ENCODE measurements at places on chromosomes 3 and 15.

- peak; percentile 29 for DNase-seq
Observed at GRCh38 chr3:50268703-50269451, at the start of gene SEMA3B. SEMA3B (plus strand) TSS chr3:50269147; CDS start chr3:50269241, 94 bp downstream.

- DNase-seq, result peak; percentile 35
Observed at GRCh38 chr3:172461530-172462138, 13.4 kb upstream of the GHSR start.

DNA sequence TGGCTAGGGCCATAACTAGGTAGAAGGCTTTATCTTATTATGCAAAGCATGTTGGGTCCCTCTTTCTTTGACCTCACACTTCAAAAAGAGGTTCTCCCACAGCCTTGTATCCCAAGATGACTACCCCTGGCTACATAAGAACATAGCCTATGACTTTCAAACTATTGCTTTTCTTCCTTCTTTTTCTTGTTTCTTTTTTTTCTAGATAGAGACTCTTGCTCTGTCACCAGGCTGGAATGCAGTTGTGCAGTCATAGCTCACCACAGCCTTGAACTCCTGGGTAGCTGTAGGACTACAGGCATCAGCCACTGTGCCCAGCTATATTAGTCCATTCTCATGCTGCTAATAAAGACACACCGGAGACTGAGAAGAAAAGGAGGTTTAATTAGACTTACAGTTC is 47.2 kb downstream of the DIPK2A start:
- DNase-seq, result peak; percentile 87

DNA sequence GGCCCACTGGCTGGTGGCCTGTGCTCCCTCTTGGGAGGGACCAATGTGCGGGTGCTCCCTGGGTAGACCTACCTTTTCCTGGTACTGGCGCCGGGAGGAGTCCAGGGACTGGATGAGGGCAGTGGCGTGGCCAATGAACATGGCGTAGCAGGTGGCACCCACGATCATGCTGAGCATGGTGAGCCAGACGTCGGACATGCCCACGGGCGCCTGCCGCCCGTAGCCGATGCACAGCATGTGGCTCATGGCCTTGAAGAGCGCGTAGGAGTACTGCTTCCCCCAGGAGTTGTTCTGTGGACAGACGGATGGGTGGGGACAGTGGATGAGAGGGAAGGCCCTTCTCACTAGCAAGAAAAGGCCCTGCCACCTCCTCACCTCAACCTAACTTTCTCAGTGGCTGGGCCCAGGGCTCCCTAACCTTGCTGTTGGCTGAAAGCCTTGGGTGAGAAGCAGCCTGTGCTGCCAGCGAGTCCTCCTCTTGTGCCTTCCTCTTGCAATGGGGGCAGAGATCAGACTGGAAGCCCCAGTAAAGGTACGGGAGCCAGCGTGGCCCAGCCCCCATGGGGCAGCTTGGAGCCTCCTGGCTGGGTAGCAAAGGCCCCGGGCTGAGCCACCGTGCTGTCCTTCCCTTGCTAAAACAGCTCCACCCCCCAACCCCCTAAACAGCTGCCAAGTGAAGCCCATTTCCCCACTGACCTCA is 39.1 kb downstream of the HCN4 start:
- no peak for DNase-seq

GRCh38 chr3:67898916-67899315 is 244.5 kb upstream of the SUCLG2 start:
- no peak for DNase-seq

- DNase-seq, result peak; percentile 72
Observed at GRCh38 chr15:33722005-33722672, 246.2 kb upstream of the CHRM5 start.

DNA sequence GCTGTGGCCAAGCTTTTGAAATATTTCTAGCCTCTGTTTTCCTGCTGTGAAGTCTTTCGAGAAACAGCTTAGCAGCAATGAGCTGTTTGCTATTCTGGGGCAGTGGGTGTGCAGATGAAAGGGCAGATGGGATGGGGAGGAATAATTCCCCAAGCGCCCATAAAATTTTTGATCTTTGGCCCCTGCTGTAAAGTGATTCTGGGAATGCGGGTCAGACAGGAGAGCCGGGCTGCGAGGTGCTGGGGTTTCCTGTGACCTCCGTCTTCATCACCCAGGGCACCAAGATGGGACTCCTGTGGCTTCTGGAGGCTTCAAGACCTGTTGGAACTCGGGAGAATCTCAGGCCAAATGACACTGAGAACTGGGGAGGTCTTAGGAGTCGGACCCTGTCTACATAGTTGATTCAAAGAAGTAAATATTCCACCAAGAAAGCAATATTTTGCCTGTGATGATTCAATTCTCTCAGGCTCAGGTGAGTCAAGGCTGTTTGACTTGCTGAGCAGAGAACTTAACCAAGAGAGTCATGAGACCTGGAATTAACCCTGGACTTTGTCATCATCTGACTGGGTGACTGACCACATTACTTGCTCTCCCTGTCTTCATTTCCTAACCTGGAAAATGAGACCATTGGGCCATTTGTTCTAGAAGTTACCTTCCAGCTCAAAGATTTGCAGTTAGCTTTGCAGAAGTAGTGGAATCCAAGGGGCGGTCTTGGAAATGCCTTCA is 86.4 kb downstream of the POLR2M start:
- peak; percentile 6 for DNase-seq
